Stimulated activated CD4-positive, alpha-beta T cell treated with anti-CD3 and anti-CD28 coated beads, Interleukin-1b, Interleukin-23, amount 100 ng/mL, for 1 hour (primary cell): ENCODE measurements at places on chromosomes 5 and 9.

DNA sequence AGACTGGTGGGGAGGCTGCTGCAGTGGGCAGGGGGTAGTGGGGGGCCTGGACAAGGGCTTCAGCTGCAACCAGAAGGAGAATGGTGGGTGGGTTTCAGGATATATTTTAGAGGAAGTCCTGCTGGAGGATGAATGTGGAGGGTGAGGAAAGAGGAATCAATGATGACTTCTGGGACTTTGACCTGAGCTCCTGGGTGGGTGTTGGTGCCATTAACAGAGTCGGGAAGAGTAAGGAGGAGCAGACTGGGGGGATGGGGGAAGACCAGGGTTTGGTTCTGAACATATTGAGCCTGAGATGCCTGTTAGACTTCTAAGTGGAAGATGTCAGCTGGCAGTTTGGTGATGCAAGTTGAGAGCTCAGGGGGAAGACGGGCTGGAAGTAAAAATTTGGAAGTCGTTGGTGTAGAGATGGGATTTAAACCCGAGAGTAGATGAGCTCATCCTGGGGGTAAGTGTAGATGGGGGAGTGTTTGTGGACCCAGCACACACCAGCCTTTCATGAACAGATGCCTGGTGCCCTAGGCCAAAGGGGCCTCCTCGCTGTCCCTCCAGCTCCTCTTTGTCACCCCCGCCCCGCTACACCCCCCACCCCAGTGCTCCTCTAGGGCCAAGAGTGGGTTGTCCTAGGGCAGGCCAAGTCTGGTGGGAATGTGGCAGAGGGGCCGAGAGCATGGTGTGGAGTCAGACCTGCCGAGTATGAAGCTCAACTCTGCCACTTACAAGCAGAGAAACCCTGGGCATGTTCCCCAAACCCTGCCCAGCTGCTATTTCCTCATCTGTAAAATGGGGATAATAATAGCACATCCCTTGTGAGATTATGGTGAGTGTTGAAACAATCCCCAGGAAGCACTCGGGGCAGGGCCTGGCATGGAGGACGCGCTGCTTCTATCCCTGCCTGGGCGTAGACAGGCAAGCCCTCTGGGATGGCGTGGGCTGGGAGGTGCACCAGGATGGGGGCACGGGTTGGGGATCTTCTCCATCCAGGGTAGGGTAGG lies 4.0 kb downstream of the DNM1 start:
- no peak for DNase-seq

- no peak for DNase-seq
These were observed 13.0 kb downstream of the SEC61B start for GRCh38 chr9:99235069-99235468.

- no peak for DNase-seq
These were observed 200.0 kb downstream of the ACTL7B start for GRCh38 chr9:108655818-108656217.

DNA sequence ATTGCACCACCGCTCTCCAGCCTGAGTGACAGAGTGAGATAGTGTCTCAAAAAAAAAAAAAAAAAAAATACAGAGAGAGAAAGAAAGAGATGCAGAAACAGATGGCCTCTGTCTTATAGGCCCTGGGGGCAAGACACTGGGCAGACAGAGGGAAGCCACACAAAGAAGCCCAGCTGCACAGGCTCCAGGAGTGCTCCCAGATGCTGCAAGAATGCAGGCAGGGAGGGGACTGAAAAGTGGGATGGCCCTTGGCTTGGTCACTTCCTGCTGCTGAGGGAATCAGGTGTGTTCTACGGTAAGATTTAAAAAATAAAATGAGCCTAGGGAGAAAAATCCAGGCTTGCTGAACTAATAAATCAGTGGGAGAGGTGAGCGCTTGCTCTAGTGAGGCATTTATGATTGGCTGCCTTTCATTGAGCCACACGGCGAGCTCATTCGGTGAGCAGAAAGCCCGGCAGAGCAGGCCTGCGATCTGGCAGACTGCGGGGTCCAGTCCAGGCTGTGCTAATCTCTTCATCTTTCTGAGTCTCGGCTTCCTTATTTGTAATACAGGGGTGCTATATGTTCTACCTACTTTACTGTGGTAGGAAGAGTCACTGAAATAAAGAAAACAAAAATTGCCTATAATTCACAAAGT lies 80.6 kb downstream of the RAD23B start:
- no peak for DNase-seq

DNA sequence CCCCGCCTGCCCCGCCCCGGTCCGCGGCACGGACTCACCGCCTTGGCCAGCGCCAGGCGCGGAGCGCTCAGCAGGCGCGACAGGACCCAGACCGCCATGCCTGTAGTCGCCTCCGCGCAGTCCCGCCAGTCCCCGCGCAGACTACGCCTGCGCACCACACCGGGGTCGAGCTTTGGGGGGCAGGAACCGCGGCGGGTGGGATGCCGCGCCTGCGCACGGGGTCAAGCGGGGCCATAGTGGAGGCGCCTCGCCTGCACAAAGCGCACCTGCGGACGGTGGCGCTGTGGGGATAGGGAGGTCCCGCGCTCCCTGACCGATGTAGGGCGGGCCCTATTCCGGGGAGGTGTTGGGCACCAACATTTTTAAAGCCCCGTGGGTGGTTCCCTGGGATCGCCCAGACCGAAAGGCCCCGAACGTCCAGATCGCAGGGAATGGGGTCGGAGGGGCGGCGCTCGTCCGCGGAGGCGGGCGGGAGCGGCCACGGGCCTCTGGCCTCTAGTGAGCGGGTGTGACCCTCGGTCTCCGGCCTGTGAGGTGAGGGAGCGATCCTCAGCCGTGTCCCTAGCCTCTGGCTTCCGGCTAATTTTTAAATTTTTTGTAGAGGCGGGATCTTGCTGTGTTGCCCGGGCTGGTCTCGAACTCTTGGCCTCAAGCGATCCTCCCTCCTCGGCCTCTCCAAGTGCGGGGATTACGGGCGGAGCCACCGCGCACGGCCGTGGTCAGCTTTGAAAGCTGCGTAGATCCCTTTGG lies 70.8 kb upstream of the LPCAT1 start:
- DNase-seq: peak; percentile 24

DNA sequence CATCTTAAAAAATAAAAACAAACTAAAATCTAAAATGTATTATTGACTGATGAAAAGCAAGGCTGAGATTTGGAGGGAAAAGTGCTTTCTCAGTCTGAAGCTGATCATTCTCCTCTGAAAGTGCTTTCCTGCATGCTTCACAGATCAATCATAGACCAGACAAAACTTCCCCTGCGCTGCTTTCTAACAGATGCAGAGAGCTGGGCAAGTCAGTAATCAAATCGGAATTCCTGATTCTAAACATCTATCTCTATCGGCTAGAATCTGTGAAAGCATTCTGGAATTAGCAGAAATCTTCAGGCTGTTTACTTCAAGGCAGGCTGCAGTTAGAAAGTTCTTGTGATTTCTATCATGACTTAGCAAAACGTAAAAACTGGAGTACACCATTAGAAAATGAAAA lies 15.6 kb upstream of the FAM81B start:
- no peak for DNase-seq

- DNase-seq: no peak
These were observed 296.7 kb downstream of the CSNK1G3 start for GRCh38 chr5:123808461-123809380.

- no peak for DNase-seq
These were observed 28.8 kb downstream of the CNTFR start for GRCh38 chr9:34560599-34561214.
